Hindlimb muscle (tissue), 1 donor: ENCODE measurements at places on chromosomes 16 and 17.
A peak's percentile ranks its signal among the peaks of the same experiment; 100 is the strongest.

- DNase-seq, result no peak
Observed at GRCh38 chr17:58516644-58517377, 2.4 kb upstream of the MTMR4 start.

GRCh38 chr17:21058098-21058893 is 15.5 kb upstream of the USP22 start:
- no peak for DNase-seq

GRCh38 chr17:78131172-78132083 is 857 bp downstream of the TMC8 start:
- no peak for DNase-seq

DNA sequence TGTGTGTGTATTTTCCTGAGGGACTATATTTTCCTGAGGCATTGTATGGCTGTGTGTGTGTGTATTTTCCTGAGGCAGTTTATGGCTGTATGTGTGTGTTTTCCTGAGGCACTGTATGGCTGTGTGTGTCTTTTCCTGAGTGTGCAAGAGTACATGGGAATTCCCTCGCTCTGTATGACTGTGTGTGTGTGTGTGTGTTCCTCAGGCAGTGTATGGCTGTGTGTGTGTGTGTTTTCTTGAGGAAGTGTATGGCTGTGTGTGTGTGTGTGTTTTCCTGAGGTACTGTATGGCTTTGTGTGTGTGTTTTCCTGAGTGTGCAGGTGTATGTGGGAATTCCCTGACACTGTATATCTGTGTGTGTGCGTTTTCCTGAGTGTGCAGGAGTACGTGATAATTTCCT is 4.1 kb downstream of the ZNF778 start:
- DNase-seq, result no peak

DNA sequence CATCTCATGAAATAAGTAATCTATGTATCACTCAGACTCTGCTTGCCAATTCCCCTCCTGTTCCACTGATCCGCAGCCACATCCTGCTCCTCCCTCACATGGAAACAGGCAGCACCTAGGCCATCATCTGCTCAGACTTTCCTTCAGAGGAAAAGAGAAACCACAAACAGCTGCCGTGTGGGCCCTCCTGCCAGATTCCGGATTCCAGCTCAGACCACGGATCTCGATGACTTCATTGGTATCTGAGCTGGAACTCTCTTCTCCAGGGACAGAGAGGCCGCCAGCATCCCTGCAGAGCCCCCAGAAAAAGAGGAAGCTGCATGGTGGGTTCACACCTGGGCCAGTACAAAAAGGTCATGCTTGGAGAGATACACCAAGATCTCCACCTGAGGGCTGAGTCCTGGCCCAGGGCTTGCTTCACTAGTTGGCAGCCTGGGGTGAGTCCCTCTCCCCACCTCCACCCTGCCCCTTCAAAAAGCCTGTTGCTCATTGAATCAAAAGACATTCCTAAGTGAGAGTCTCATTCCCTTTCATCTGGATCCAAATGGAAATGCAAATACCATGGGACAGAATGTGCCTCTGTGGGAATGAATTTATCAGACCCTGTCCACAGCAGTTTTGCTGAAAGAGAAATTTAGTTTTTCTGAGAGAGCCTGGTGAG is 47.2 kb downstream of the HOXB1 start:
- DNase-seq, result peak; percentile 33

DNA sequence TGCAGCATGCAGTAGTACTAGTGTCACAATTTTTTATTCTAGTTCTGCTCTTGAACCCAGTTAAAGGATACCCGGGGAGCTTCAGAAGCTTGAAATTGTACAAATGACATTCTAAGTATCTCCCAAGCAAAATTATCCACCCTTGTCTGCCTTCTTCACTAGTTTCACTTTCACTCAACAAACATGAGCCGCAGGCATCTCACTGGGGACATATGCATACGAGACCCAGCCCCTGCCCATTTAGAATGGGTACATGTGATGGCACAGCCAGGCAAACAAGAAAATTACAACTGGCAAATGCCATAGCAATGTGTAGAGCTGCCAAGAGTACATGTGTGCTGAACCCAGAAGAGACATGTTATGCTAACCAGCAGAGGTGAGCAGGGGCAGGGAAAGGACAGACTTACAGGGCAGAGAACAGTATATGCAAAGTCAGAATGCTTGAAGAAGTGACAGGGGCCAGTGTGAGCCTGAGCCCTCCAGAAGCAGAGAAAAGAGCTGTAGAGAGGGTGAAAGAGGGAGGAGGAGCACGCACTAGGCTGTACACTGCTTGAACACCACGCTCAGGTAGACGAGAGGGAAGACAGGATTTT is 8.3 kb downstream of the GINS2 start:
- no peak for DNase-seq

- DNase-seq, result no peak
Observed at GRCh38 chr17:27631411-27631760, 398 bp downstream of the LGALS9 start.

DNA sequence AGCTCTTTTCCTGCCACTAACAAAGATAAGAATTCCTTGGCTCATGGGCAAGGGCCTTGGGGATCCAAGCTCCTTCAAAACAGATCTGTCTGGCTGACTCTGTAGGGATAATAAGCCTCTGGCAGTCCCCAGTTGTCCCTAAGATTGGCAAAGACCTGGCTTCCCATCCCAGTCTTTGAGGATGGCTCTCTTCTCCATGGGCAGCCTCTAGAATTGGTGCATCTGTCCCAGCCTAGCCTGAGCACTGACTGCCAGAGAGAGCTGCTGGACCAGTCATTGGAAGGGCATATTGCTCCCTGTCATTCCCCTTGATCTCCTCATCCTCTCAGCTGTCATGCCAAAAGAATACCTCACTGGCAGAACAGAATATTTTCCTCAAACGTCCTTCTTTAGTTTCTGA is 13.2 kb upstream of the CUEDC1 start:
- no peak for DNase-seq

- DNase-seq, result no peak
Observed at GRCh38 chr16:85984231-85984880, 85.4 kb downstream of the IRF8 start.
